Stimulated activated CD8-positive, alpha-beta memory T cell treated with anti-CD3 and anti-CD28 coated beads, Interleukin-2, amount 100 ng/mL, for 48 hours (primary cell): ENCODE measurements at places on chromosomes 13 and 19.

GRCh38 chr19:15195371-15196334 lies 5.1 kb downstream of the NOTCH3 start:
- no peak for DNase-seq

GRCh38 chr13:24124789-24125476 lies 35.6 kb upstream of the SPATA13 start:
- peak; percentile 2 for DNase-seq

DNA sequence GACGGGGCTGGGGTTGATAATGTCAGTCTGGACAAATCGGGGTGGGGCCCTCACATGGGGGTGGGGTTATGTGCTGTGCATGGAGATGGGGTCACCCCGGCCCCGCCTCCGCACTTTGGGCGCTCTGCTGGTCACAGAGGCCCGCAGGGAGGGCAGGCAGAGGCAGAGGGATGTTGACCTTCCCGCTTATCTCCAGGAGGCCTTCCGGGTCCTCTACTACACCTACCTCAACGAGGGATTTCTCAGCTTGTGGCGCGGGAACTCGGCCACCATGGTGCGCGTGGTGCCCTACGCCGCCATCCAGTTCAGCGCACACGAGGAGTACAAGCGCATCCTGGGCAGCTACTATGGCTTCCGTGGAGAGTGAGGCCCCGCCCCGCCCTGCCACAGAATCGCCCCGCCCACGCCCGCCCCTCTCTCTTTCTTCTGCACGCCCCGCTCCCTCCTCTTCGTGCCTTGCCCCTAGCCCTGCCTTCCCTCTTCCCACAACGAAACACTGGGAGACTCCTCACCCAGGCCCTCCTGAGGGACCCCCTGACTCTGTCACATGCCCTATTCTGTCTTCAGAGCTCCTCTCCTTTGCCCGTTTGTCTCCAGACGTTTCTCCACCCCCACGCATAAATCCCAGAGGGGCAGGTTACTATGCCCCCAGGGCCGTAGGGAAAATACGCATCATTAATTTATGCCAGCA lies 32.8 kb downstream of the TMEM161A start:
- DNase-seq, result no peak

- no peak for DNase-seq
Observed at GRCh38 chr13:76937281-76937820, 11.0 kb upstream of the ACOD1 start.

- no peak for DNase-seq
Observed at GRCh38 chr19:827314-827709, 325 bp upstream of the AZU1 start.

DNA sequence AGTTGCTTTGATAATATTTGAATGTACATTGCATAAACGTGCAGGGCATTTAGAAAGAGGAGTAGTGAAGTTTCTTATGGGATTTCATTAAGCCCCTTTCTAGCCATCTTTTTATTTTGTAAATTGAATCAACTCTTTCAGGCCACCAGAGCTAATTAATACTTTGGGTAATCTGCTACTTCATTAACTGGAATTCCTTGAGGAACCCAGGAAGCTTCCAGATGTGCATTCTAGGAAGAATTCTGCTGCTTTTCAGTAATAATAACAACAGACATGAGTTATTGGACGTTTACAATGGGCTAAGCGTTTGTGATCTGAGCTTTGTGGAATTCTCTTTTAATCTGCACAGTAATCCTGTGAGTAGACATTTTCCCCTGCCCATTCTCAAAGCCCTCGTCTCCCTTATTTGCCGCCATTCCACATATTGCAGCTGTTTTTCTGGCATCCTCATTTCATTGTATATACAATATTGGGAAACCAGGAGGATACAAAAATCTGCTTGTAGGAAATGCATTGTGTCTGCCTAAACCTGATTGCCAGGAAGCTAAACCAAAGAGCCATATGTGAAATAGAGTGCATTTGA lies 103.9 kb downstream of the HS6ST3 start:
- no peak for DNase-seq

- no peak for DNase-seq
Observed at GRCh38 chr13:83618966-83619365, 263.3 kb downstream of the SLITRK1 start.

- DNase-seq, result no peak
Observed at GRCh38 chr19:53966931-53967330, 4.2 kb downstream of the CACNG8 start.

DNA sequence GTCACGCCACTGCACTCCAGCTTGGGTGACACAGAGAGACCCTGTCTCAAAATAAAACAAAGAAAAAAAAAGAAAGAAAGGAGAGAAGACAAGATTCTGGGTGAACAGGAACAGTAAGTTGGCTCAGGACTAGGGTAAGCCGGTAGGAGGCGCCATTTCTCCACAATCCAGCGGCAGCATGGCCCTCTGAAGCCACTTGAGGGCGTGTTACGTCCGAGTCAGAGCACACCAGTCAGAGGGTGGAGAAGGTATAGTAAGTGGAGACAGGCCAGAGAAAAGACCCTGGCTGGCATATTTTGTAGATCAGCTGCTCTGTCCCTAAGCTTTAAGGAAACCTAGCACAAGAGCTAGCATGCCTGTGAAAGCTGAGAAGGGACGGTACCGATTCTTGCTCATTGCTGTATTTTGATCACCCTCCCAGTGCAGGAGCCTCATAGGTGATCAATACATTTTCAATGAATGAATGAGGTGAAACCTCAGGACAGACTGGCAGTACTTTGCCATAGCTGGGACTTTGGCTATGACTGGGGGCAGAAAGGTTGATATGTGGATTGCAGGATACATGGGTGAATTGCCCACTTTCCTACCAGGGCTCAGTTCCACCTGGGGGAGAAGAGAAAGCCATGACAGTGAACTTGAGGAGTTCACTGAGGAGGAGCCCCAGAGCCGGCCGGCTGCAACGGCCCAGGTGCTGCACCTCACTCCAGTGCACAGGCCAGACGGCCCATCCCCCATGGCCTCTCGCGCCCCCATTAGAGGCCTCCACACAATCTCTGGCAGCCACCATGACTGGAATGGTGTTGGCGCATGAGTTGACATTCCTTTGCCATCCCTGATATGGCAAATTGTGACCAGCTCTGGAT lies 23.5 kb downstream of the POU2F2 start:
- DNase-seq, result peak; percentile 85

DNA sequence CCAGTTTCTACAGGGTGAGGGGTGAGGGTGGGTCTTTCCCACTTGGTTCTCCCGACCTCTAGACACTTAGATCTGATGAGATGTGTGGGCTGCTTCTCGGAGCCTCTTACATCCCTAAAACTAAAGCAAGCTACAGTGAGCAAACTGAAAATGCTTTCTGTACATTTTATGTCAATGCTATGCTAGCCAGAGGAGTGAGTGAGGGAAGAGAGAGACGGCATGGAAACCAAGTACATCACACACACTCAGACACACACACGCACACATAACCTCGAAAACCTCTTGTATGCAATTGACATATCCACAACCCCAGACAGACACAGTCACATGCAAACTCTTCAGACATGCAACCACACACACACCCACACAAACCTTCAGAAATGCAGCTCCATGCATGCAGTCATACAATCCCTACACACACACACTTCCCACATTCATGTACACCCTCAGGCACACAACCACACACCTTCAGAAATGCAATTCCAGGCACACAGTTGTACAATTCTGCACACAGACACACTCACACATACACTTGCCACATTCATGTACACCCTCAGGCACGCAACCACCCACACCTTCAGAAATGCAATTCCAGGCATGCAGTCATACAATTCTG lies 1.4 kb downstream of the SLC1A6 start:
- no peak for DNase-seq

GRCh38 chr19:17753976-17754375 lies 2.7 kb downstream of the FCHO1 start:
- DNase-seq, result no peak

- no peak for DNase-seq
Observed at GRCh38 chr19:8457209-8457608, 12.4 kb downstream of the HNRNPM start.

GRCh38 chr13:76994281-76994680 lies 2.4 kb downstream of the CLN5 start:
- no peak for DNase-seq

GRCh38 chr19:28794301-28794700 lies 418.6 kb downstream of the UQCRFS1 start:
- DNase-seq, result no peak

GRCh38 chr19:13003081-13003480 lies 7.8 kb downstream of the NFIX start:
- no peak for DNase-seq

DNA sequence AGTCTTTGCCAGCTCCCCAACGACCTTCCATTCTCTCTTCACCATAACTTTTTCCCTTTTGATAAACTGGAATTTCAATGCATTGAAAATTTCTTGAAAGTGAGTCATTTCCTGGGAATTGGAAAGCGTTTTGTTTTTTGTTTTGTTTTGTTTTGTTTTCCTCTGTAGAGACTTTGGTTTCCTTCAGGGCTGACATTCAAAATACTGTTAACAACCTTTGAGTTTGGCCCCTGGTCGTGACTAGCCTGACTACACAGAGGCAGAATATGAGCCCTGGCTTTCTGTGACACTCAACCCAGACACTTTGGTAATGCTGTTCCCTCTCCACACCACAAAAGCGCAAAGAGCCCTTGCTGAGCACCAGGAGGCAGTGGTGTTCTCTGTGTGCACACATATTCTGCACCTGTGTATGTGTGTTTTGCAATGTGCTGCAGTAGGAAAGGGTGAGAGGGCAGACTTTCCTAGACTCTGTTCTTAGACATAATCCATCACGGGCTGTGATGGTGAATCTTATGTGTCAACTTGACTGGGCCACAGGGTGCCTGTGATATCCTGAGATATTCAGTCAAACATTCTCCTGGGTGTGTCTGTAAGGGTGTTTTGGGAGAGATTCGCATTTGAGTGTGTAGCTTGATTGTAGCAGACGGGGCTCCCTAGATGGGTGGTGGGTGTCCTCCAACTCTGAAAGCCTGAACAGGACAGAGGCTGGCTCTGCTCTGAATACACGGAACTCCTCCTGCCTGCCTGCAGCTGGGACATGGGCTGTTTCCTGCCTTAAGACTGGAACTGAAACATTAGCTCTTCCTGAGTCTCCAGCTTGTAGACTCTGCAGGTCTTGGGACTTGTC lies 29.5 kb upstream of the ANKRD10 start:
- DNase-seq, result no peak

DNA sequence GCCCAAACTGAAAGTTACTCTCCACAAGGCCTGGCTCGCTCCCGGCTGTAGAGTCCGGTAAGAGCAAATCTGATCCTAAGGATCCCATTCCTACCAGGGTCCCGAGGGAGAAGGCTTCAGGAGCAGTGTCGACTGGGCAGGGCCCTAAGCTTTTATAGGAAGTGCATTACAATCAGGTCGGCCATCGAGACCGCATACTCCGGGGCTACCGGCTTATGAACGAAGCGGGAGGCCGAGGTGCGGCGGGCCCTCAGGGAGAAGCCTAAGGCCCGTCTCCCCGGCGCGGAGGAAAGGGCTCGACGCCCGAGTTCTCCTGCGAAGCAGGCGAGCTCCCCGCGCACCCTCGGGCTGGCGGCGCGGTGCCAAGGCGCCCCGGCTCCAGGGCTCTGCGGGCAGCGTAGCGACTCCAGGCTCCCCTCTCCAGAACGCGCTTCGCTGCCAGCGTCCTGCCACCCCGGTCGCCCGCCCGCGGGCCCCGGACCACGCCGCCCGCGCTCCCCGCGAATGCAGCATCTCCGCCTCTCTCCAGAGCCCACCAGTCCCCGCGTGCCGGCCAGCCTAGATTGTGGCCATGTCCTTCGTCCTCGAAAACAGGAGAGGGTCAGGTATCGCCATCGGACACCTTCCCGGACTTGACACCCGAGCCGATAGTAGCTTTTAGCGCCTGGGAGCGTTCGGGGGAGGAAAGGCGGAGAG lies 1.4 kb downstream of the EFNB2 start:
- DNase-seq, result no peak

DNA sequence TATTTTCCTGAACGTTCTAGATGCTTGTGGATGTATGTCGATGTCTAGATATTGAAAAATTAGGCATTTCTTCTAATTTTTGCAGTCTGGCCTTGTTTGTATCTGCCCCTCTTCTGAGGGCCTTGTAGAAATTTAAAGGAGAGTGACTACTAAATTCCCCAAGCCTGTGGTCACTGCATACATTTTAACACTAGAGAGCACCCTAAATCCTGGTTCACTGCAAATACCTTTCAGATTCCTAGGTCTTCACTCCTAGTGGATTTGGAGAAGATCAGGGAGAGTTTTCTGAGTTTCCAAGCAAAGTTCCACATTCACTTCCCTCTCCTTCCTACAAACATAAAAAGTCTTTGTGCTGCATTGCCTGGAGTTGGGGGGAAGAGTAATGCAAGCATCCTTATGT lies 1272.5 kb downstream of the OLFM4 start:
- DNase-seq, result no peak

GRCh38 chr19:28577666-28578065 lies 635.3 kb downstream of the UQCRFS1 start:
- no peak for DNase-seq

GRCh38 chr19:52527956-52528351 lies 486 bp downstream of the ZNF808 start:
- DNase-seq, result no peak

- no peak for DNase-seq
Observed at GRCh38 chr19:16581145-16581970, 9.1 kb upstream of the SLC35E1 start.

GRCh38 chr19:29504454-29504853 lies 21.3 kb upstream of the VSTM2B start:
- no peak for DNase-seq

GRCh38 chr13:39035204-39035603 lies 2.7 kb downstream of the PROSER1 start:
- no peak for DNase-seq

- DNase-seq, result no peak
Observed at GRCh38 chr13:71033026-71033425, 834.0 kb downstream of the DACH1 start.

DNA sequence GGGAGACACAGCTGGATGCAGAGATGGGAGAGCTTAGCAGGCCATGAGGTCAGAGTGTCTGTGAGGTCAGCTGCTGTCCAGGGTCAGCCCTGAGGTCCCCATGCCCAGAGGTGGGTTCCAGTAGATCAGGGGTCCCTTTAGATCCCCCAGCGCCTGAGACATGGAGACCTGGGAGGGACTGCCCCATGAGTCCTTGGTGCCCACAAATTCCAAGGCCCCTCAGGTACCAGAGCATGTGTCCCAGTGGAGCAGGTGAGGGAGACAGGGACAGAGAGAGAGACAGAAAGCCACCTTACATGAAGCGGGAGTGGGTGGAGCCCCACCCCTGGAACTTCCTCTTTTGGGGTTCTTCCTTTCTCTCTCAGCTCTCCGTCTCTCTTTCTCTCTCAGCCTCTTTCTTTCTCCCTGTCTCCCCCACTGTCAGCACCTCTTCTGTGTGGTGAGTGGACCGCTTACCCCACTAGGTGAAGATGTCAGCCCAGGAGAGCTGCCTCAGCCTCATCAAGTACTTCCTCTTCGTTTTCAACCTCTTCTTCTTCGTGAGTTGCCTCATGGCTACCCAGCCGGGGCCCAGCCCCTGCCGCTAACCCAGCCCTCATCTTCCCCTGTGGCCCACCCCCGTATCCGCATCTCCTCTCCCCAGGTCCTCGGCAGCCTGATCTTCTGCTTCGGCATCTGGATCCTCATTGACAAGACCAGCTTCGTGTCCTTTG lies at the start of gene CD37:
Gene CD37, plus strand, starts transcription at position 336 of the 713 bp plus-strand sequence. Its CDS starts 135 bp downstream, at position 471.
- peak; percentile 44 for DNase-seq

- DNase-seq, result no peak
Observed at GRCh38 chr13:41107104-41107571, 25.5 kb downstream of the KBTBD6 start.
